ENCODE measurements at places on chromosomes 5 and 9.

DNA sequence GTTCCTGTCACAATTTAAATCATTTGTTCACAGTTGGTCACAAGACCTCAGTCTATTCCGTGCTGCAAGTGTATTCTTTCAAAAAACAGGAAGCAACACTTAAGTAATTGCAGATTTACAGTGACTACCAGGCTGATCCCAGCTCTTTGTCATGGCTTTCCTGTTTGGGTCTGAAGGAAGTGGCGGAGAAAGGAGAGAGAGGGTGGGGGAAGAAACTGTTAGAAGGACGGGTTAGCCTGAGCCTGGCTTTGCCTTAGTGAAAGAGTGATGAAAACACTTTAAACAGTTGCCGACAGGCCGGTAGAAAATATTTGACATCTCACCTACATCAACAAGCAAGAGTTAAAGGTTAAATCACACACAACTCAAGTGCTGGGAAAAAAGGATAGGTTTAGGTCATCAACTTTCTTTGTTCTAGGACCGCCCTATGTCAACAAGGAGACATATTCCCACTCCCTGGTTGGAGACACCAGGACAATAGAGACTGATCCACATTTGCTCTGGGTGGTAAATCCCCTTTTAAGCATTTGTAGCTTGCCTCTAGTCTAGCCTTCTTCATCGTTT is 102.2 kb upstream of the DAB2 start:
- DNase-seq = no peak

DNA sequence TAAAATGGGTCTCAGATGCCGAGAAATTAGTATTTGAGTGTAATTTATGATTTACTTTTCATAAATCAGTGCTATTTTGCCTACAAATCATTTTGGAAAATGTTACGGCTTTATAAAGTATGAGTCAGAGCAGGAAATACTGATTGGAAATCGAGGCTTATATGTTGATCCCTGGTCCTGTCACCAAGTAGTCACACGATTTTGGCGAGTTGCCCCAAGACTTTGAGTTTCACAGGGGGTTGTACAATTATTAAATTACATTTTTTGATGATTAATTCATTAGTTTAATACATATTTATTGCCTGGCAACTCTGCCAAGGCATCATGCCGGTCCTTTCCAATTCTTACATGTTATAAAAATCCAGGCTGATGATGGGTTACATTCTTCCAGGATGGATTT is 443.9 kb upstream of the KLF4 start:
- no peak for DNase-seq

DNA sequence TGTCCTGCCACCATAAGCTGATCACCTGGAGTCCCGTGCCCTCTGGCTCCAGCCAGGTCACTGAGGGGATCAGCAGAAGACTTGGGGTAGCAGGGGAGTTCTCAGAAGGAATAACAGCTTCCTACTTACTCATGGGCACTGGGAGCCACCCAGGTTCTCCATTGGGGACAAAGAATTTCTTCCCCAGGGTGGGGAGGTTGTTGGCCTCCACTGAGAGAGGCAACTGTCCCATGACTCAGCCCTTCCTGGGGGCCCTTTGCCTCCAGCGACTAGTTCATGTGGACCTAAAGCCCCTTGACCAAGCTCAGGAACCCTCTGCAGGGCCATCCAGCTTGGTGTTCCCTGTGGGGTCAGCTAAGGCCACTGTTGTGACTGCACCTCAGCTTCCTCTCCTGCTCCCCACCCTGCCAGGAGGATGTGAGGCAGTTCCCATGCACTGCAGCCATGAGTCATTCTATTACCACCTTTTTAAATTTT is 175.0 kb downstream of the AUH start:
- DNase-seq = no peak

DNA sequence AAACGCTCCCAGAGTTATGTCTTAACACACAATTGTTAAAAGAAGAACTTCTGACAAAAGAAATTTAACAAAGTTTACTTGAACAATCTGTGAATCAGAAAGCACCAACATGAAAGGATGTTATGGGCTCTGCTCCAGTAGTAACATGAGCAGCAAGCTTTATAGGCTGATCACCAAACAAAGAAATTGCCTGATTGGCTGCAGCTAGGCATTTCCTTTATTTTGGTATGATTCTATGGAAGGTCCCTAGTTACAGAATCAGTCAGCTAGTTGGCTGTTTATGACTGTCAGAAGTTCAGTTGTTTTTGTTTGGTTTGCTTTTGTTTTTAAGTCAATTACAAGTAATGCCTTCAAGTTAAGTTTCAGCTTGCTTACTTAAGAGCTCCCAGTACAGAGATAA is 102.4 kb upstream of the SMC2 start:
- DNase-seq = no peak

DNA sequence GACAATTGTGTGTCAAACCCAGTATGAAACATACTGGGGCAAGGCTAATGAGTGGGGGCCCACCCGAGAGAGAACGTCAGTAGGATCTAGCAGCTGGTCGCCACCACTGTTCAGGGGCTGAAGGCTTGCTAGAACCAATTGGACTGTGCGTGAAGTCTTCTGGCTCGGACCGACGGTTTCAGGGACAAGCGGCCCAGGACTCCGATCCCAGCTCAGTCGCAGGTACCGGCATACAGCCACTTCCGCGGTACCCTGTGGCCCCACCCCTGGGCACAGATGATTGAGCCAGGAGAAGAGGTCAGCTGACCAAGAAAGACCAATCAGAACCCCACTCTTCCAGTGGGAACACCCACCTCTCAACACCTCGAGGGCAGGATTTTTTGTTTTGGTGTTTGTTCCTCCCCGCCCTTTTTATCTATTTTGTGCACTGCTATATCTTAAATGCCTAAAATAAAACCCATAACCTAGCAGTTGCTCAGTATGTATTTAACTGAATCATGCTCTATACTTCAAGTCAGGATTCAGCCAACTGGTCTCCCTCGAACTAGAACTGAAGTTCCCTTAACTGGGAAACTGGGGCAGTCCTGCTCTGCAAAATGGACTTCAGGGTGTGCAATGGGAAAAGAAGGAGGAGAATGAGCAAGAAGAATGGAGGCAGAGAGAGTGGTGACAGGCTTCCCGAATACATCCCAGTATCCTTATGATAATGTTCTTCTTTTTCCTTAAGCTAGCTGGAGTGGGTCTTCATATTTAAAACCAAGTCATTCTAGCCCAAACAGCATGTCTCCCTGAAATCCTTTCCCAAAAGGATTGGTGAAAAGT is 21.1 kb upstream of the CPEB4 start:
- no peak for DNase-seq

DNA sequence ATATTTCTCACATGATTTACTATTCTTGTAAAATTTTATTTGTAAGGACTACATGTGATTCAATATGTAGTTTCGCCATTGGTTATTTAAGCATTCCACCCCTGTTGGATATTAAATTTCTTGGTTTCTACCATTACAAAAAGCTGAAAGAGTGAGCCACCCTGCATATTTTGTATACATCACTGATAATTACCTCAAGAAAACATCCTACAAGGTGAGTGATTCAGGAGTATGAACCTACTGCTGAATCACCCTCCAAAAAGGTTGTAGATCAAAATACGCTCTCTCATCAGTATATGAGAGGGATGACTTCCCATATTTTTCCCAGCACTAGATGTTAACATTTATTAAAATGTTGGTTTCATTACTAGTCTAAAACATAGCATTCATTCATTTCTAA is 454.3 kb upstream of the WWC1 start:
- DNase-seq = no peak

DNA sequence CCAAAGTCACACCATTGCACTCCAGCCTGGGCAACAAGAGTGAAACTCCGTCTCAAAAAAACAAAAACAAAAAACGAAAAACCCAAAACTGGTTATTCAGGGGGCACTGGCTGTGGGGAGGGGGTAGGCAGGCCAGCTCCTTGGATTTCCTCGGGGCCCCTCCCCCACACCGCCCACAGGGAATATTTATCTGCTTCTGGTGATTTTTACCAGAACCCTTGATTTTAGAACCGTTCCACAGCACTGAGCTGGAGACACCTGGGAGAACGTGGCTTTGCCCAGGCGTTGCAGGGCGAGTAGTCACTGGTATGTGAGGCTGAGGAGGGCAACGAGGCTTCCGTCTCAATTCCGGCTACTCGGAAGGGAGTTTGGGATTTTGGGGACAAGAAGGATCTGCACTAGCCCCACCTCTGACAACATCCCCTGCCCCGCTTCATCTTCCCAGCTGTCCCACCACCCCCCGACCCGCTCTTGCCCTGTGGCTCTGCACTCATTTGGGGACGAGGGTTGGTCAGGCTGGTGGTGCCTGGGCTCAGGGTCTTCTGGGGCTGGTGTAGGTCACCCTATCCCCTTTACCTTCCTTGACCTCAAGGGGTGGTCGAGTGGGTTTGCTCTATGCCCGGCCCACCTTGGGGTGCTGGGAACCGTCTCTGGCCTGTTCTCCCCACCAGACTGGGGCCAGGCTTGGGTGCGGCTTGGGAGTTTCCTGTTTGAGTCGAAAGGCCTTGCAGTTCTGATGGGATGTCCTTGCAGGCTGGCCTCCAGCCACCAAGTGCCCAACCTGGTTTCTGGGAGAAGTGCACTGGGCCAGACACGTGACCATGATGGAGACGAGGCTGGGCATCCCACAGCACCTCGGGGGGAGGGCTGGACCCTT is 3.5 kb downstream of the AHRR start:
- no peak for DNase-seq

GRCh38 chr9:5479994-5480694 is 29.8 kb downstream of the CD274 start:
- DNase-seq = no peak

- DNase-seq = no peak
These were observed 96.4 kb downstream of the HOMER1 start for GRCh38 chr5:79417495-79417894.

DNA sequence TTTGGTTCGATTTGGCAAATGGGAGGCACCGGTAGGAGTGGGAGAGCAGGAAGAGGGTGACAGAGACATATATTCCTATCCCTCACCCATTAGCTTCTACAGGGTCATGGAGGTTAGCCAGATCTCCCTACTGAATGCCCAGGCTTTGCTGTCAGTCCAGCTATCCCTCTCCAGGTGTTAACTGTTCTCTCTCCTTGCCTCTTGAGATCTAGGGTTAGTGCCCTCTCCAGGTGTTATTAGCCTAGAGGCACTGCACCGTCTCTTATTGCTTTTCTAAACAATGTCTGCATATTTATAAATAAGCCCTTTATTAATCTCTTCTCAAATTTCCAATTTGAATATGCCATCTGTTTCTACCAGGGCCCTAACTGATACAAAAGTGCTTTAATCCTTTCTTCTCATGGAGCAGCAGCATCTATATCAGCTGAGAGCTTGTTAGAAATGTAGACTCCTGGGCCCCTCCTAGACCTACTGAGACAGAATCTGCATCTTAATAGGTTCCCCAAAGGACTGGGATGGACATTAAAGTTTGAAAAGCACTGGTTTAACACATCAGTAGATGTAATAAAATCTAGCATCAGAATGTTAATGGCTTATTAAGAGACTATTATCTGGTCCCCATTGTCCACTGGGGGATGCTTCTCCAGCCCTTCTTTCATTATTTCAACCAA is 322.5 kb upstream of the SLC24A2 start:
- no peak for DNase-seq

- no peak for DNase-seq
These were observed 24.4 kb upstream of the COL5A1 start for GRCh38 chr9:134617246-134617645.

- DNase-seq = no peak
These were observed 21.9 kb downstream of the ANKH start for GRCh38 chr5:14849516-14850294.

- no peak for DNase-seq
These were observed 317.1 kb downstream of the MAT2B start for GRCh38 chr5:163822548-163822947.

DNA sequence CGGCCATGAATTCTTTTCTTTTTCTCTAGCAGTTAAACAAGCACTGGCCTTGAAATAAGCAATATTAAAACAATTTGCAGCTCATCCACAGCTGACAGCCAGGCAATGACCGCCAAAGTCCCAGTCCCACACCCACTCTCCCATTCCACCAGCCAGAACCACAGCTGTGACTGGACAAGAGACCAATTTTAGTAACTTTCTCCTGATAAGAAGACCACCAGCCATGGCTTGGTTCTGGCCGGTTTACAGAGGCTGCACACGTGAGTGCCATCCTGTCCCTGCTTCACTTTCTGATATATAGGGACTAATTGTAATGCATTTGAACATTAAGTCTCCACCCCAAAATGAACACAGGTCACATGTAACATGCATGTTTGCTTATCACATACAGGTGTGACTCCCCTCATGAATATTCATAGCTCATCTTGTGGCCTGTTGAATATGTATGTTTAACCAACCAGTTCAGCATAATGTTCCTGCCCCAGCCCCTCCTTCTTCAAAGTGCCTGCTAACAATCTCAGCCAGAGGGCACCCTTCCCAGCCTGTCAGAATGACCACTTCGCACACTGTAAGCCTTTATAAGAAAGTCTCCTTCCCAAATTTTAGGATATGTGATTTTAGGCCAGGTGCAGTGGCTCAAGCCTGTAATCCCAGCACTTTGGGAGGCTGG is 23.9 kb upstream of the FANCC start:
- DNase-seq = no peak

- DNase-seq = no peak
These were observed 804 bp downstream of the TTC39B start for GRCh38 chr9:15306068-15306756.

DNA sequence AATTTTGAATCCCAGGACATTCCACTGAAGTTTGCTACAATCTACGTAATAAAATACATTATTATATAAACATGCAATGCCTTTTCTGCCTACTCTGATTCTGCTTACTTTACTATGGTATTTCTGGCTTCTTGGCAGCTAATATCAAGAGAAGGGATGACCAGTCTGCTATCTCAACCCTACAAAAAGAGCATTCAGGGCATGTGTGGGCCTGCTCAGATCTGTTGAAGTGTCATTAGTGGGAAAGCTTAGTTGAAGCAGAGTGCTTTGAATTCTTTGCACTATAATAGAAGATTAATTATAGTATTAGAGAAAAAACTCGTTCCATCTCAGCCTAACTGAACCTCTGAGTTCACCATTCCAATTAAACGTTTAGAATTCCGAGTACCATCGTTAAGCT is 339.5 kb upstream of the ISL1 start:
- DNase-seq = no peak

- DNase-seq = no peak
These were observed 28.9 kb downstream of the PLAC8L1 start for GRCh38 chr5:146076455-146076854.

GRCh38 chr5:140322751-140323731 is 20.1 kb upstream of the PFDN1 start:
- no peak for DNase-seq

DNA sequence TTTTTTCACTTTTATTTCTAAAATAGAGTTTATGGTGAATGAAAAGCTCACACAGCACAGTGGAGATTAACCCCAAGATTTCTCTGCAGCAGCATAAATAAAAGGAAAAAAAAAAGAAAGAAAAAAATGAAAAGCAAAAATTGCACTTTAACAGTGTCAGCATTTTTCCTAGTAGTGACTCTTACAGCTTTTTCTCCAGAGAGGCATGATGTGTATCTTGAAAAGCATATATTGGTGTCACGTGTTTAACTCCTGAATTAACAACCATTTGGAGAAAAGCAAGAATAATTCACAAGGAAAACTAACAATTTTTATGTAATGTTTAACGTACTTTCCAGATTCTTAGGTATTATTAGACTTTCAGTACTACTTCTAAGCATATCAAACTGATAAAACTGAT is 67.9 kb downstream of the ADGRV1 start:
- DNase-seq = no peak
